ENCODE measurements at places on chromosomes 4 and X. TPM values are rescaled to one million over a fixed set of nuclear protein-coding genes. Genes with fewer than 3 reads are reported as not detected.

Gene ZNF732
- total RNA-seq = 2.7 TPM

- DNase-seq = no peak
Measured at GRCh38 chr4:184889666-184890335, 64.0 kb upstream of the ACSL1 start.

DNA sequence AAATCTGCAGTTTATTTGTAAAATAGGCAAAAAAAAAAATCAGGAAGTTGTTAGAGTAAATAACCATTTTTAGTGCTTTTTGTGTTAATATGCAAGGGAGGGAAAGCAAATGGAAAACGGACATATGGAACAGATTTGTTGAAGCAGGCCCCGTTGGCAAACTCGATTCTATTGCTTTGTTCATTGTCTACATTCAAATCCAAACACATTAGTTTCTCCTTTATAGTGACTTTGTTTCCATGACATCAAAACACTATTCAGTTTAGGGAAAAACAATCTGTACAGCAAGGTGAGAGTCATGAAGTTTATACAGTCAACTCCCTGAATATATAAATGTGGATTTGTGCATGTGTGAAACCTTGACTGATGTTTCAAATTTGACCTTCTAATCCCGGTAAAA lies 142.2 kb downstream of the FAM47A start:
- no peak for DNase-seq

GRCh38 chr4:47213106-47213505 lies 181.7 kb downstream of the GABRB1 start:
- no peak for DNase-seq

GRCh38 chr4:184514121-184514988 lies 40.0 kb upstream of the IRF2 start:
- peak; percentile 84 for DNase-seq
